Gastroesophageal sphincter (tissue), 4 donors: ENCODE measurements at places on chromosomes 2 and 18. TPM values are rescaled to one million over a fixed set of nuclear protein-coding genes. Genes with fewer than 3 reads are reported as not detected.

- no peak for ATAC-seq
Measured at GRCh38 chr18:8538935-8539334, 70.3 kb upstream of the RAB12 start.

Gene CXCR2
- total RNA-seq, result not detected

GRCh38 chr2:169824373-169825333 is at the start of gene METTL5:
Gene METTL5 (minus strand): TSS chr2:169824905. CDS start chr2:169824597, 308 bp downstream.
- peak; percentile 70 for ATAC-seq

- peak; percentile 95 for ATAC-seq
Measured at GRCh38 chr2:173997269-173997668, 32.1 kb upstream of the SP3 start.

GRCh38 chr2:215598376-215598975 is 162.6 kb upstream of the FN1 start:
- no peak for ATAC-seq

Gene NAT8
- not detected for total RNA-seq

DNA sequence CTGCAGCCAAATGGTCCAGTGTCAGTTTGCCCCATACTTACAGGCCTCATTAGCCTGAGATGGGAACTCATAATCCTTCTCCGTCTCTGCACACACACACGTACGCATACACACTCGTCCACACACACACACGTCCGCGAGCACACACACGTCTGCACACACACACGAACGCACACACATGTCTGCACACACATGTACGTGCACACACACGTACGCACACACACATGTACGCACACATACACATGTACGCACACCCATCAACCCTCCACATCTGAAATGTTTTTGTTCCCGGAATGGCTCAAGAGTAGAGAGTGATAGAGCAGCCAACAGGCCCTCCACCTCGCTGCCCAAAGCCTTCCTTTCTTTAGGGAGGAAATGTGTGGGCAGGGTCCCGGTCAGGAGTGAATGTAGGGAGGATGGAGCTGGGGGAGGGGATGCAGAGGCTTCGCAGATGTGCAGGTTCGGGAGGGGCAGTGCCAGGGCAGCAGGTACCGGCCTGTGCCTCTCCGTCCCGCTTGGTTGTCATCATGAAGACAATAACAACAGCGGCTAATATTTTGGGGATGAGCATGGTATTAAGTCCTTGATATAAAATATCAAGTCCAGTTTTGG is 52.7 kb downstream of the PTGR3 start:
- ATAC-seq, result no peak

DNA sequence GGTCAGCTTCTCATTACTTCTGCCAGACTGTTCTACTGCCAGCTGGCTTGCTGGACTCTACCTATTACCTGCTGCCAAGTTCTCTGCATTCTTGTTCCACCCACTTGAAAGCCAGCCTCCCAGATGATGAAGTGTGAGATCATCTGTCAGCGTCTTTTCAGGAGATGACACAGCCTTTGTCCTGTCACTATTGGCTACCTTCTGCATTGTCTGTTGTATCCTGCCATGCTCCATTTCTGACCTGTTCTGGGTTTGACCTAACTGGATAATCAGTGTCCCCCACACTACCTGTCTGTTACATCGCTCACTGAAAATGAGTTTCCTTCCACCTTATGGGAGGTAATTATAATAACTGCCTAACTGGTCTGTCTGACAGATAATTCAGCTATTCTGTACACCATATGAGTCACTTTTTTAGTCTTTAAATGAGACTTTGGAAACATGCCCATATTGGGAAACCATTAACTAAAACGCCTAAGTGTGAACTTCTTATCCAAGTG is 520.6 kb downstream of the METTL4 start:
- no peak for ATAC-seq

DNA sequence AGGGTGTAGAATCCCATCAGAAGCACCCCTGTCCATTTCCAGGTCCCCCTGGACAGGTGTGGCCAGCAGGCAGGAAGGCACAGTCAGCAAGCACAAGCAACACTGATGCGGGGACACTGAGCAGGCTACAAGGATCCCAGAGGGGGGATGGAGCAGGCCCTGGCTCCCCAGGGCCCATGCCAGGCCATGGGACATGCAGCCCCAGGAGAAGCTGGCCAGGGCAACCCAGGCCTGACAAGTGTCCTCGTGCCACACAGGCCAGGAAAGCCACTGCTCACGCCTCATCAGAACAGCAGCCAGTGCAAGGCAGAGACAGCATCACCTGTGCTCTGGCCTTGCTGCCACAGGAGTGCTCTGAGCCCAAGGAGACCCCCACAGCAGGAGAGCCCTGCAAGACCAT is 14.1 kb upstream of the GPC1 start:
- no peak for ATAC-seq

Gene IGFBP2
- total RNA-seq, result 190 TPM

DNA sequence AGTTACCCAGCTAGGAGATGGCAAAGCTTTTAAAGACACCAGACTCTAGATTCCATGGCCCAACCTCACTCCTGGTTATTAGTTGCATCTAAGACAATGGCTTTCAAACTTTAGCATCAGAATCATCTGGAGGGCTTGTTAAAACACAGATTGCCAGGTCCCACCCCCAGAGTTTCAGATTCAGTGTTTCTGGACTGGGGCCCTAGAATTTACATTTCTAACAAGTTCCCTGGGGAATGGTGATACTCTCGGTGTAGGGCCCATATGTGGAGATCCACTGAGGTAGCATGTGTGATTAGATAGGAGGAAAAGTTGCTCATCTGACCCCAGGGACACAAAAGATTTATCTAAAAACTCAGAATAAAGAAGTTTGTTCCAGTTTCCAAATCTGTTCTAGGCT is 14.5 kb upstream of the TTR start:
- no peak for ATAC-seq

GRCh38 chr2:218271487-218271797 is 1.1 kb downstream of the PNKD start:
- no peak for ATAC-seq

GRCh38 chr2:20999906-21000645 is 43.8 kb downstream of the APOB start:
- ATAC-seq, result no peak
